ENCODE measurements at places on chromosomes 2 and 18. TPM values are rescaled to one million over a fixed set of nuclear protein-coding genes. Genes with fewer than 3 reads are reported as not detected.

The BOK gene
- polyA plus RNA-seq = 95.8 TPM

The SOX11 gene
- polyA plus RNA-seq = 0.01 TPM

The RAPGEF4 gene
- polyA plus RNA-seq = 4.3 TPM

The CNTNAP5 gene
- polyA plus RNA-seq = 0.01 TPM

The GRHL1 gene
- polyA plus RNA-seq = 2.8 TPM

The NEU2 gene
- not detected for polyA plus RNA-seq

The RNF138 gene
- 23.5 TPM for polyA plus RNA-seq

Data from urinary bladder (tissue), 4 donors.